GM12878 (cell line): ENCODE measurements at places on chromosomes 6 and 20.

GRCh38 chr6:75233092-75233615, 10.4 kb downstream of the COX7A2 start:
- no peak for DNase-seq

DNA sequence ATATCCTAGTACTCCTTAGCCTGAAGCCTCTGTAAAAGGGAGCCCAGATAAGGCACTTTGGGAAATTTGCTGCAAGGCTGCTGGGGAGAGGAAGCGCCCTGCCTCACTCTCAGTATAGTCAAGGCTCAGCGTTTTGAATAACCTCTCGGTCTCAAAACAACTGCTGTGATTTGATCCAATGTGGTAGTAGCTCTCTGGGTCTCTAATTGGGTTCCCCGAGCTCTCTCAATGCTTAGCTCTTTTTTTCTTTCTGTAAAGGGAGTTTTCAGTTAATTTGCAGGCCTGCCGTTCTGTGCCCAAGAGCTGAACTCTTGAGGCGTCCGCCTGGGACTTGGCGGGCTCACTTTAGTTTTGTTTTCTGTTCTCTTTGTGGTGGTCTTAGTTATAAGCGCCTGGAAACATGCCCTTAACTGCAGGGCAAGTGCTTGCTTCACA, 41.2 kb downstream of the ZHX3 start:
- no peak for DNase-seq

DNA sequence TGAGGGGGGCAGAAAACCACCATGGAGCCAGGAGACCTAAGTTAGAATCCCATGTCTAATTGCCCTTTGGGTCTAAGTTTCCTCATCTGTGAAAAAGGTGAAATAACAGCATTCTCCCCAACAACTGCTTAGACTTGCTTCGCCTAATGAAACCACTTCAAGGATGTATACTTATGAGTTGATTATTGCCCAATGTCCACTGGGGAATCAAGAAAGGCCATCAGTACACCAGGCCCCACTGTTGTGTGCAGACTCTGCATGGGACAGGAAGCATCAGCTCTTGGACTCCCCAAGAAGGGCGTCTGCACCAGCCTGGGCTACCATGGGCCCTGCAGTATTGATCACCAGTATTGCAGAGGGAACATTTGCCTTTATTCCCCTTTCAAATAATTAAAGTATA, 189.6 kb downstream of the MAFB start:
- DNase-seq = no peak

- no peak for DNase-seq
These were observed 43.3 kb downstream of the SULF2 start for GRCh38 chr20:47741669-47742608.

- DNase-seq = no peak
These were observed 3.0 kb upstream of the CTNNBL1 start for GRCh38 chr20:37690626-37691369.

DNA sequence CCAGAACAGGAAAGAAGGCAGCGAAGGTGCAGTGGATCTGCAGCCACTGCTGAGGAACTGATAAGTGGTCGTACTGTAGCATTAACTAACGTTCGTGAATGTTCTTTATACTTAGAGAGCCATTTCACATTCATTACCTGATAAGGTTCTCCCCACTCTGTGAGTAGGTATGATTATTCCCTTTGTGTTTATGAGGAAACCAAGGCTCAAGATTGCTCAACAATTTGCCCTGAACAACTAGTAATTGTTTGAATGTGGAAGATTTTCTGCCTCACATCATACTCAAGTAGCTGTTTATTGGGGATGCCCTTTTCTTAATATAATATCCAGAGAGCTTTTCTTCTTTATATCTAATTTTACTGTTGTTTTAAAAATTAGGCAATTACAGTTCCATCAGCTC, 24.9 kb upstream of the ELOVL5 start:
- no peak for DNase-seq

GRCh38 chr20:22106308-22106938, 401.0 kb downstream of the PAX1 start:
- DNase-seq = no peak

GRCh38 chr6:39818695-39819094, 26.5 kb downstream of the DAAM2 start:
- no peak for DNase-seq

DNA sequence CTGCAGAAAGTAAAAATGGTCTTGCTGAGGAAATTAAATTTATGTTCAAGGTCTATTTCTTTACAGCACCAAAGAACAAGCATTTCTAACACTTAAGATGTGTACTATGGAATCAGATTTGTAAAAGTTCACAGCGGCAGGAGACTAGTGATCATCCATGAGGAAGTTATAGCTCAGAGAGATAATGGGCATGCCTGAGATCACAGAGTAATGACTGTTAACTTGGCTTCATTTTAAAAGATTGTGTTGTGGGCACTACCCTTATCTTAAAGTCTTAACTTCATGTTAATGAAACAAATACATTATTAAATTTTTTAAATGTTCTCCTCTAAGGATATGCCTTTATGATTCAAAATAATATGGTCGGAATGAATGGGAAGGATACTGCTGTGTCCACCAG, 168.6 kb downstream of the GMPR start:
- no peak for DNase-seq

DNA sequence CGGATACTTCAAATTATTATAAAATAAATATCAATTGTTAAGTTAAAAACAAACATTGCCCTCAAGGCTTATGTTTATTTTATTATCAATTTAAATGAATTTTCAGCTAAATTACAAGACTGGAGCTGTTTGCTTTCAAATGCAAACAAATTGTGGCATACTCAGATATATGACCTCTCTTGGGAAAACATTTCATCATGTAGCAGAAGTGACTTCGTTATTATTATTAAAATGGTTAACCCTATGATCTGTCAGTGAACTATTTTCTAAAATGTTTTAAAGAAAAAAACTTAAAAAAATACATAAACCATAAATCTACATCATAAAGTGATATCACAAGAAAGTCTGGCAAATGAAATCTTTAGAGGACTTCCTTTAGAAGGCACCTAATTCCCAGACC, 72.5 kb downstream of the MAN1A1 start:
- no peak for DNase-seq

DNA sequence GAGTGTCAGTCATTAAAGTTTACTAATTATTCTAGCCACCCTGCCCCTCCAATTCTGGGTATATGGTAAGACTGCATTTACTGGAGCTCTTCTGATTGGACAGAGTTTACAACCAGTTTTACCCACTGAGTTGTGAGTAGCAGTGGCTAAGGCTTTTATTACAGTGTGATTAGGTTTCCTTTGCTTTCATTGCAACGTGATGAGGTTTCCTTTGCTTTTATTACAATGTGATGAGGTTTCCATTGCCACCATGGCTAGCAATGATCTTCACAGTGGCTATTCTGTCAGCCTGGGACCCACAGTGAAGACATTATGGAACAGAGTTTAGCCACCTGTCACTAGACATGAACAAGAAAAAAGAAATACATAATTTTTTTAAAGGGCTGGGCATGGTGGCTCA, 710.2 kb upstream of the FLRT3 start:
- no peak for DNase-seq

- no peak for DNase-seq
These were observed 150.0 kb upstream of the MARCKS start for GRCh38 chr6:113707194-113707593.

DNA sequence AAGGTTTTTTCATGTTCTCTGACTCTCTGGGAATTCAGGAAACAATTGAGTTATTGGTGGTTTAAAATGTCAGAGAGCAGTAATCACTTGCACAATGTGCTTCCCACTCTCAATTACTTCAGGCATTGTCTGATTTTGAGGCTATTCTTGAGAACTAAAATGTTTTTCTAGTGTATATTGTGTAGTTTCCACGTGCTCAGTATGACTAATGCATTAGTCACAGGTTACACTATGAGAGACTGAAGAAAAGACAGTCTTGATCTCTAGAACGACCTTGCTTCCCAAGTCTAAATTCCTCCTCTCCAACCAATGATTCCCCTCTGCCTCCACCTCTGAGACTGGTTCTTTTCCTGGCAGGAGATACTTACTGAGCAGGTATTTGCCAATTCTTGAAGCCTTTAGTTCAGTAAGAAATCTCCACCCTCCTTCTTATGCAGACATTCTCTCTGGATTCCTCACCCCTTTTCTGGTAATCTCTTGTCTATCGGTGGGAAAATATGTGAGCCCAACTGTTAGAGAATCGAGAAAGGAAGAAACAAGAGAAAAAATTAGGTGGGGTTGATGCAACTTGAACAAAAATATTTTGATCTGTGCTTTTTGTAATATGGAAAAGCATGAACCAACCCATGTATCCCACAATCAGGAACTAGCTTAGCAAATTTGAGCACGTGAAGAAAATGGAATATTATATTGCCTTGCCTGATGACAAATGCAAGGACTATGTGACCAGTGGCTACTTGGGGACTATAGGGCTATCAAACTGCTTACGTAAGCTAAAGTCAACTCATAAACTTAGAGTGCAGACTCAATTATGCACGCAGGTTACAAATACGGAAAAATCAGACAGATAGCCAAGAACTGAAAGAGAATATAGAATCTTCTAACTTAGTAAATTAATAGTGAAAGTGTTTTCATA, 61.1 kb upstream of the SLC22A16 start:
- DNase-seq = no peak

- no peak for DNase-seq
These were observed 138.4 kb upstream of the SPACA1 start for GRCh38 chr6:87908978-87909811.

- no peak for DNase-seq
These were observed 7.8 kb downstream of the QRSL1 start for GRCh38 chr6:106637051-106637716.

DNA sequence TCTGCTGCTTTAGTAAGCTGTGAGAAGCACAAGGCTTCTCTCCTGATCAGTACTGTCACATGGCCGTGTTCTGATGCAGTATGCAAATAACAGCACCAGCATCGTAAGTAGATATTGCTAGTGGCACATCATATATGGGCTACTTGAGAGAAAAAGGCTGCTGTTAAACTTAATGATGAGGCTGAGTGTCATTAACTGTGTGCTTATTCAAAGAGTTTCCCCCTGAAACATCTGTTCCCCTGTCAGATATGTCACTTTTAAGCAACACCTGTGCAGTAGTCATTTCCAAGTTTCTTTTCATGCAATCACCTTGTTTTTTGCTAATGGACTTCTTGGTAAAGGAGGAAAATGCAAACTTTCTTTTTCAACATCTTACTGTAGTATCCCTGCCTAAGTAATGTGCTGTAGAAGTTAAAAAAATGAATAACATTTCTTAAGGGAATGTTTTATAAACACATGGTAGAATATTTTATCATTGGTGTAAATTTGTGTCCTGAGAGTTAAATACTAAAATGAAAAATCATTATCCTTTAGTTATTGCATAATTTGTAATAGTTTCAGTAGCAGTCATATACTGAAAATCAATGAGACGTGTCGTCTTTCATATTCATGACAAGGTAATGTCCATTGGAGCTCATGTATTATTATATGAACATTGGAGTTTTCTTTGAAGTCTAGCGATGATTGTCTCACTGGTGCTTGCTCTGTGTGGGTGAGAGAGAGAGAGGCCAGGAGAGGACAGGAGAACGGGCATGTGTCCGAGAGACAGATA, 366.3 kb downstream of the CDKAL1 start:
- DNase-seq = no peak

DNA sequence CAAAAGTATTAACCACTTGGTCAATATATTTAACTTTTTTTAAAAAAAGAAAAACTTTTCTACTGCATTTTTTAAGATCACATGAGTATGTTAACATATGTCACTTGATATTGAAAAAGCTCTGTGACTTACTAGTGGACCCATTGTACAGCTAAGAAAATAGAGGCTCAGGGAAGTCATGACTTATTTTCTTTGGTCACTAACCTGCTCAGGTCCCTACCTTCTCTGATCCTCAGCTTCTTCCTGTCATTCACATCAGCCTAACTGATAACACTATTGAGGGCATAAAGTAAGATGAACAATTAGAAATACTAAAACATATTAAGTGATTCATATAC, 19.8 kb downstream of the AGPAT4 start:
- no peak for DNase-seq

DNA sequence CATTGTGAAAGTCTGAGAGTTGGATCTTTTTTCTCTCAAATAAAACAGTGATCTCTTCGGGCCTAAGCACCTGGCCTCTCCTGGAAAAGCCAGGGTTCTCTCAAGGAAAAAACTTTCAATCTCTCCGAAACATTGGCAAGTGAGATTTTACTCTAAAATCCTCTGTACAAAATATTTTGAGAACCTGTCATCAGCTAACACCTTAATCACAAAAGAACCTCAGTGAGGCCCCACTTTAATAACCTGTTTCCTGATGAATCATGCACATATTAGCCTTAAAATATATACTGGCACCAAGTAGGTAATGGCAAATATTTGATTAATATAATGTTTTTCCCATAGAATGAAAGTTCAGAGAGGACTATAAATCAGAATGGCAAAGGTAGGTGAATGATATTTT, 177.9 kb downstream of the FRK start:
- no peak for DNase-seq

GRCh38 chr20:38962928-38963401, 821 bp downstream of the DHX35 start:
- DNase-seq = no peak

DNA sequence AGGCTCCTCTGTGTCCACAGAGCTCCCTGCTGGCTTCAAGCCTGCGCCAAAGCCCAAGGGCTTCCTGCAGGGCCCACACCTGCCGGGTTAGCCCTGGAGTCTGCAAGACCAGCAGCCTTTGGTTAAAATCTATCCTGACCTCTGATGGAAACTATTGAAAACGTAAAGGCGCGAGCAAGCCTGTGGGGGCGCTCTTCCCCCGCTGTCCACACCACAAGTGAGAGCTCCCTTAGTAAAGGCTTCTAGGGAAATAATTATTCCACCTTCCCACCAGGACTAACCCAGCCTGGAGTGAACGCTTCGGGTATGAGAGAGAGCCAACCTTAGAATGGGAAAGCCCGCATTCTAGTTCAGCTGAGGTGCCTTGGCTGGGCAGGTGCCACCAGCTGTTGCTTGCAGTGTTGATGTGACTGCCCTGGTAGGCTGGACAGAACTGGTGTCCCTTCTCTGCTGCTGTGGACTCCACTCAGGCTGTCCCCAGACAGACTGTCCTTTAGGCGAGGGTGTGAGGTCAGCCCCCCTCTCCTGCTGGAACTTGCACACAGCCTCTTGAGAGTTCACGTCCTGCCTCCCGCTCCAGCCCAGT, 68.7 kb downstream of the SYTL3 start:
- no peak for DNase-seq

DNA sequence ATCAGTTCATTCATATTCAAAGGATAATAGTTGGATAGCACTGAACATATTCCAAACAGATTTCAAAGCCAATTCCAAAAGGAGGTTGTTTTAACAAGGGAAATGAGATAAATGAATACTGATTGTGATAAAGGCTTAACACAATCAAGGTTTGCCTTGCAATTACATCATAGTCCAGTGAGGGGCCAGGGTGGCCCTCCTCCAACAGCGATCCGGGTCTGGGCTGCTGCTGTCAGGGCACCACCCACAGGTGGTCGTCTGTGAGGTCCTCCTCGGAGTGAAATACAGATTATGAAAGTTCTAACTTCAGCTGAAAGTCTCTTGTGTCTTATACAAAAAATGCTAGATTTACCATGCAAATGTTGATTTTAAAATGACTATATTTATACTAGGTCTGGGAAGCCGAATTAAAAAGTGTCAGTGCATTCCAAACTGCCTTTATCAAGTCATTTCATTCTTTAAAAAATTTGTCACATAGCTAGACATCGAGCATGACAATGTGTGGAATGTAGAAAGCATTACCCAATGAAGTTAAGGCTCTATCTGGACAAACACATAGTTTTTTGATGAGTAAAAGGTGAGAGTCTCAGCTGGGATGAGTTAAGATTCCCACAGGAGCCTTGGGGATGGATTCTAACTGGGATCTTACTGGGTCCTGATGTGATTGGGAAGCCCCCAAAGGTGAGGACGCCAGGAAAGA, 65.9 kb upstream of the SLC22A23 start:
- DNase-seq = no peak

GRCh38 chr6:13924949-13925881, at the start of gene RNF182:
RNF182 (plus strand) TSS chr6:13924952; CDS start chr6:13977120, 52,168 bp downstream.
- DNase-seq = no peak
